SIG-M5 (cell line): ENCODE measurements at places on chromosomes 12 and 14.

DNA sequence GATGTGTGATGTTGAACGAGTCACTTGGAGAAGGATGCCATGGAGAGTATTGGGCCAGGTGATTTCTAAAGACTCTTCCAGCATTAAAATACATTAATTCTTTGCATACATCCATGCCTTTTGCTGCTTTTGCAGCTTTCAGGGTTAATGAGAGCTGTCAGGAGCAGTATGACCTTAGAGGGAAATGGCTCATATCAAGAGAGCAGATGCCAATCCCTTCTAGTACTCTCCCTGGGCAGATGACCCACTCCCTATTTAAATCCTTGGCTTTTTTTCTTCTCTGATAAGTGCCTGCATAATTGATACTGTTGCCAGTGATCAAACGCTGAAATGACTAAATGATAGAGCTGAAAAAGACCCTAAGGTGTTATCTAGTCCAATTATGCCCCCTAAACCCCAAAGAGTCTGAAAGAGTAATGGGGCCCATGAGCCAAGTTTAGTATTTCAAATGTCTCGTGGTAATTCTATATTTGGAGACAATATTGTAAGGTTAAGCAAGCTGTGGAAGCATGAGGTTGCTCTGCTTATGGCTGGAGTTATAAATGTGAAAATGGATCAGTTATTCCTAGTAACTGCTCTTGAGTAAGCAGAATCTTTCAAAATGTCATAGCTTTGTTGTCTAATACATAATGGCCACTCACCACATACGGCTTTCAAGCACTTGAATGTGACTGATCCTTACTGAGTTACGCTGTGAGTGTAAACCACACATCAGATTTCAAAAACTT, 137.3 kb downstream of the ETV6 start:
- no peak for DNase-seq

GRCh38 chr12:121107681-121108080, 25.0 kb upstream of the P2RX7 start:
- no peak for DNase-seq

- no peak for DNase-seq
Measured at GRCh38 chr12:69067713-69068112, 134.7 kb upstream of the CPM start.

DNA sequence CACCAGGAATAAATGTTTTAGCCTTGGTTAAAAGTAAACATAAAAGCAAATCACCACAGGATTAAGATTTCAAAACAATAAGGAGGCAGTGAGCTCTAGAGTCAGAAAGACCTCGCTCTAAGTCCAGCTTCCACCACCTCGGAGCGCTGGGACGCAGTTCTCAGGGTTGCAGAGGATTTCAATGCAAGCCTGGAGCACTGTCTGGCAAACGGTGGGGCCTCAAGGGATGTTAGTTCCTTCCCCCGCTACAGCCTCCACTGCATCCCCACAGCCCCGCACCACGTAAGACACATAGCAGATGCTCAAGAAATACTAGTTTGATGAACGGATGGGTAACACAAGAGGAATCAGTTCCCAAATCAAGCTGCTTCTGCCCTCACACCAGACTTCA, 39.3 kb upstream of the TMCC3 start:
- DNase-seq = no peak

- DNase-seq = no peak
Measured at GRCh38 chr14:77709412-77709811, 1.5 kb downstream of the SLIRP start.

- peak; percentile 83 for DNase-seq
Measured at GRCh38 chr14:34368115-34368970, 93.7 kb downstream of the SPTSSA start.

- no peak for DNase-seq
Measured at GRCh38 chr12:72521326-72521725, 249.2 kb downstream of the TRHDE start.

DNA sequence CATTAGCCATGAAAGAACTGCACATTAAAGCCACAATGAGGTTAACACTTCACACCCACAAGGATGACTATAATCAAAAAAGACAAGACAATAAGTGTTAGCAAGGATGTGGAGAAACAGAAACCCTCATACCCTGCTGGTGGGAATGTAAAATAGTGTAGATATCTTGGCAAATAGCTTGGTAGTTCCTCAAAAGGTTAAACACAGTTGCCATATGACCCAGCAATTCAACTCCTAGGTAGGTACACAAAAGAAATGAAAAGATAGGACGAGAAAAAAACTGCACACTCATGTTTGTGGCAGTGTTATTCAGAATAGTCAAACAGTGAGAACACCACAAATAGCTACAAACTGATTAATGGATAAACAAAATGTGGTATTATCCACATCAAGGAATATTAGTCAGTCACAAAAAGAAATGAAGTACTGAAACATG, 93.5 kb downstream of the ATXN2 start:
- DNase-seq = no peak

- DNase-seq = no peak
Measured at GRCh38 chr14:44420226-44420625, 86.9 kb downstream of the FSCB start.
